HepG2 (cell line): ENCODE measurements at places on chromosomes 2 and 18.

DNA sequence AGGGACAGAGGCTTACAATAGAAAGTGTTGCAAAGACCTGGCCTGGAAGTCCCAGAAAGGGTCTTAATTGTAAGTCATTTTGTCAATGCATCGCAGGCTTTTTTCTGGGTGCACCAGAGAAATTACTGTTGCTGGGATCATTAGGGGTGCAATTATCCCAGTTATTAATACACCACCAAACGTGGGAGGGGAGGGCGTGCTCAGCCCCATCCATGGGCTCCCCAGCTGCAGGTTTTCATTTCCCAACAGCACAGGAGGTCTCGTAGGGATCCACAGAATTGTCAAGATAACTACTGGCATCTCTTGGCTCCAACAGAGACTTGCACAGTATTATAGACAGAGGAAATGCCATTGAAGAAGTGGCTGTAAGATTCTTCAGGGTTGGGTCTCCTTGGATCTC, 69.6 kb upstream of the FZD7 start:
- no peak for DNase-seq

DNA sequence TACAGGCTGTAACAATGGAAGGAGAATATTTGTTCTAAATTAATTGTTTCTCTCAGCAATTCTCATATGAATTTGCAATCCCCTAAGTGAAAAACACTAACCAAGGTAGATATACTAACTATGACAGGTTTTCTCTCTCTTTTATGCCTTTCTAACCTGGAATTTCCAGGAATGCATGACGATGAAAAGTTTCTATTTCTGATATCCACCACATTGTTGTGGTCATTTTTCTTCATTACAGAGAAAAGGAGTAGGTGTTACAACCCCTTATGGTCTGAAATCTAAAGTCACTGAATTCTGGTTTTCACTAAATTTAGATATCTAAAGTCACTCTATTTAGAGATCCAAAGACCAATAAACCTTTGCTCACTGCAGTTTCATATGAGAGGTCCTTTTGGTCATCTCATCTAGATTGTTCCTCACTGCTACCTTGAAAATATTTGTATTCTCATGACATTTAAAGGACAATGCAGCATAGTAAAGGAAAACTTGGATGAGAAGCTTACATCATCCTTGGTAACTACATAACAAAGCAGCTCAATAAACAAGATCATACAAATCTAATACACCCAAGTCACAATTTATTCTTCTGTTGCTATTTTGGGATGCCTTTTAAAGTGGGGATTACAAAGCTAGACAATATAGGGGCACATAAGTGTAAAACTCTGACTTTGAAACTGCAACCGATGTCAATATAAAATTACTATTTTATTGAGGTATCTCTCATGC, 85.8 kb downstream of the TCF4 start:
- no peak for DNase-seq

- DNase-seq: peak; percentile 68
Measured at GRCh38 chr2:77566582-77566981, 44.4 kb upstream of the LRRTM4 start.

DNA sequence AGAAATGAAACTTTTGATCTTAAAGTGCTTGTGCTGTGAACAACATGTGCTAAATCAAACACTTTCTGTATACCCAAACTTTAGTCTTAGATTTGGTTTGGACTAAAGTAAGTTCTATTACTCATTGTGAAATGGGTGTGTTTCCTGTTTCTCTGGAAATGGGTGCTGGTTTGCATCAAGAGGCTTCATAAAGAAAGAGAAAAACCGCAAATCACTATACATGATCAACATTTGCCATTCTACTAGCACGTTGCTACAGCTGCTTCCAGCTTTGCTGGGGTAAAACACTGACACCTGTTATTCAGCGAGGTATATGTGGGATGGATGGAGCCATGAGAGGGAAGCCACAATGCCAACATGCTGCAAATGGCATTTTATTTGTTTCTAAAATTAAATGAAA, 547.0 kb upstream of the ACVR2A start:
- no peak for DNase-seq

DNA sequence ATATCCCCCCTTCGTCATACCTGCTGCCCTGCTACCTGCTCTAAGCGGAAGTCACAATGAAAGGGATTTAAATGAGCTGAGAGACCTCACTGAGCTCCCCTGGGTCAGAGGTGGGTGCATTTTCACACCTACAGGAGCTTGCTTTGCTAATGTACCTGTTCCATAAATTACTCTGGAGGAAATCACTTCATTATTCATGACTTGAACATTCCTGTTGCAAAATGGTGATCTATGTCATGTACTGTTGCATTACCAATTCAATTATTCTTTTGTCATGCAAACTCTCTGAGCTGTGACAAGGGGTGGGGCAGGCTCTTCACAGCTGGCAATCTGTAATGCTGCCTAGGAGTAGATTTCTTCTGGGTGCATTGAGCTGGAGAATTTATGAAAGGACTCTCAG, 761.3 kb downstream of the TSN start:
- DNase-seq: no peak

DNA sequence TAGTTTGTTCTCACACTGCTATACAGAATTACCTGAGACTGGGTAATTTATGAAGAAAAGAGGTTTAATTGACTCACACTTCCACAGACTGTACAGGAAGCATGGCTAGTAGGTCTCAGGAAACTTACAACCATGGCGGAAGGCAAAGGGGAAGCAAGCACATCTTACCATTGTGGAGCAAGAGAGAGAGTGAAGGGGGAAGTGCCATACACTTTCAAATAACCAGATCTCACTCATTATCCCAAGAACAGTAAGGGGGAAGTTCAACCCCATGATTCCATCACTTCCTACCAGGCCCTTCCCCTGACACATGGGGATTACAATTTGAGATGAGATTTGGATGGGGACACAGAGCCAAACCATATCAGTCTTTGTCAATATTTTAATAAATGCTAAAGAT, 5.0 kb upstream of the CRYGB start:
- DNase-seq: no peak

GRCh38 chr2:58620093-58620492, 379.0 kb upstream of the FANCL start:
- DNase-seq: no peak

DNA sequence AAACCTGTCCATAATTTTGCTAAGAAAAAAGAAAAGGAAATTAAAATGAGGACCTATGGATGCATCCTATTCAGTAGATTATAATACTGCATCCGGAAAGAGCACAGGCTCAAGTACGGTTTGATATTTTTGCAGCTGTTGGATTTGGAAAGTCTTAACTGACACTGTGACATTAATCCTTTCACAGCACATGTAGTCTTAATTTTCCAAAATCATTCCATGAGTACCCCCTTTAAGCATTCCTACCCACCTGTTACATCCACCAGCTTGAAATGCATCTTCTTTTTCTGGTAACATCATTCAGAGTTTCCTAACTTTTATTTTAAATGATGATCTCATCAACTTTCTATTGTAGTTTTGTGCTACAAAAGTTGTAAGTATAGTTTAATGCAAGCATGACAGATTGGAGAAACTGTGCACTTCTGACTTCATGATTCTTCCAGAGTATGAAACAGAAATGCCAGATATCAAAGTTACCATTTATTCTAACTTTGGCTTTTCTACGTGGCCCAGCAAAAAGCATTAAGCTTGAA, 113.5 kb downstream of the ESCO1 start:
- DNase-seq: no peak

- no peak for DNase-seq
Measured at GRCh38 chr2:101832114-101832513, 134.6 kb downstream of the MAP4K4 start.

GRCh38 chr18:28781616-28782362, 604.9 kb upstream of the CDH2 start:
- DNase-seq: no peak

DNA sequence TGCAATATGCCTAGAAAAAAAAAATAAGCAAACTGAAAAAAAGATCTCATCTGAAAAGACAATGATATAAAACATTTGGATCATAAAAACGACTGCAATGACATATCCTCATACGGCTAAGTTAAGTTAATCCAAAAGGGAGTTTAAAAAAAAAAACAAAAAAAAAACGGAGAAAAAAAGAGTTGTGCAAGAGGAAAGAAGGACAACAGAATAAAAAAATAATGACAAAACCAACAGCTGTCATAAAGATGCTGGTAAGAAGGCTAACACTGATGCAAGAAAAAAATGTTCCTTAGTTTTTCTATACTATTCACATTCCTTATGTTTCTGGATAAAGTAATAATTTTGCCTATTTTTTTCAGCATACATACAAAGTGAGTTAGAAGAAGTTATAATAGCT, 192.5 kb downstream of the SRBD1 start:
- DNase-seq: no peak

DNA sequence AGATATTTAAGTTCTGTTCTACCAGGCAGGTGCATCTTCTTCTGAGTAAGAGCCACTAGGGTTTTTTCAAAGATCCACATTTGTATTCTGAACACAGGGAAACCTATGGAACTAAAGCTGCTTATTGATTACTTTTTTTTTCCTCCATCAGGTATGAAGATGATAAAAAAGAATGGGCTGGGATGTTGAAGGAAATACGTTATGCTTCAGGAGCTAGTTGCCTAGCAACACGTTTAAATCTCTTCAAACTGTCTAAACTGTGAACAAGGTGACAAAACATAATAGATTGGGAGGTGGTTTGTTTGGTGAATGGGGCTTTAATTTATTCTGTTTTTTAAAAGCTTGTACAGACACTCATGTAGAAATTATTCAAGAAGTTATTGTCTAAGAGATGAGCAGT, 15.9 kb downstream of the KLHL41 start:
- no peak for DNase-seq
